ENCODE measurements at places on chromosomes 1 and 21. TPM values are rescaled to one million over a fixed set of nuclear protein-coding genes. Genes with fewer than 3 reads are reported as not detected.
A peak's percentile ranks its signal among the peaks of the same experiment; 100 is the strongest.

GRCh38 chr1:58717979-58718378 is 18.1 kb upstream of the MYSM1 start:
- no peaks in the 10 kb centered on the region for H3K27me3 ChIP-seq
- peaks cover 24% of the 10 kb centered on the region for H3K4me1 ChIP-seq
- peak overlapping the region; percentile 62 for H3K27ac ChIP-seq
- no peaks in the 10 kb centered on the region for H3K36me3 ChIP-seq

The ASPM gene
- 1.6 TPM for total RNA-seq

DNA sequence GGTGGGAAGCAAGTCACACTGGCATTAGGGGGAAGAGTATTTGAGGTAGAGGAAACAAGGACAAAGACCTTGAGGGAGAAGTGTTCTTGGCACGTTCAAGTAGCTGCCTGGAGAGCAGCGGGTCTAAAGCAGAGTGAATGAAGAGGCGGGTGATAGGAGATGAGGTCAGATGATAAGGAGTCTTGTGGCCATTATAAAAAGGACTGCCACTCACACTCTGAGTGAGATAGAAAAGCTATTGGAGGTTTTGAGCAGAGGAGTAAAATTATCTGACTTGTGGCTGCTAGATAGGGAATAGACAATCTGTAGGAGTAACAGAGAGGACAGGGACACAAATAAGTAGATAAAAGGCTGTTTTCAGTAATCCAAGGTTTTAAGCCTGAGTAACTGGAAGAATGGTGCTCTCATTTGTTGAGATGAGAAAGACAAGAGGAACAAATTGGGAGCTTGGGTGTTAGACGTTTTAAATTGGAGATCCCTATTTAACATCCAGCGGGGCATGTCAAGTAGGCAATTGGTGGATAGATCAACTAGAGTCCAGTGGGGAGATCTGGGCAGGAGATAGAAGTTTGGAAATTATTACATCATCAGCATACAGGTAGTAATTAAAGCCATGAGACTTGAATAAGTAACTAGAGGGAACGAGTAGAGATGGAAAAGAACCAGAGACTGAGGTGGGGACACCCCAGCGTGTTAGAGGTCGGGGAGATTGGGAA is 43.7 kb downstream of the HENMT1 start:
- DNase-seq, result no peak
- H3K27ac ChIP-seq, result no peak overlapping the region
- H3K36me3 ChIP-seq, result peaks cover 8% of the 10 kb centered on the region
- no peaks in the 10 kb centered on the region for H3K27me3 ChIP-seq
- H3K4me1 ChIP-seq, result no peaks in the 10 kb centered on the region
- no peak overlapping the region for H3K4me3 ChIP-seq

GRCh38 chr1:107352850-107353249 is 212.0 kb downstream of the NTNG1 start:
- H3K27me3 ChIP-seq, result no peaks in the 10 kb centered on the region
- no peak overlapping the region for H3K4me3 ChIP-seq
- H3K4me1 ChIP-seq, result no peaks in the 10 kb centered on the region
- no peak overlapping the region for H3K27ac ChIP-seq
- H3K36me3 ChIP-seq, result no peaks in the 10 kb centered on the region

- no peaks in the 10 kb centered on the region for H3K4me1 ChIP-seq
- H3K4me3 ChIP-seq, result no peak overlapping the region
- H3K36me3 ChIP-seq, result no peaks in the 10 kb centered on the region
- no peak overlapping the region for H3K27ac ChIP-seq
These were observed 21.0 kb downstream of the KCNAB2 start for GRCh38 chr1:6066680-6067079.

The ORC1 gene
- 0.68 TPM for total RNA-seq

- no peak for DNase-seq
- no peaks in the 10 kb centered on the region for H3K36me3 ChIP-seq
- no peaks in the 10 kb centered on the region for H3K27me3 ChIP-seq
These were observed 102.8 kb downstream of the KCTD3 start for GRCh38 chr1:215669806-215670491.

DNA sequence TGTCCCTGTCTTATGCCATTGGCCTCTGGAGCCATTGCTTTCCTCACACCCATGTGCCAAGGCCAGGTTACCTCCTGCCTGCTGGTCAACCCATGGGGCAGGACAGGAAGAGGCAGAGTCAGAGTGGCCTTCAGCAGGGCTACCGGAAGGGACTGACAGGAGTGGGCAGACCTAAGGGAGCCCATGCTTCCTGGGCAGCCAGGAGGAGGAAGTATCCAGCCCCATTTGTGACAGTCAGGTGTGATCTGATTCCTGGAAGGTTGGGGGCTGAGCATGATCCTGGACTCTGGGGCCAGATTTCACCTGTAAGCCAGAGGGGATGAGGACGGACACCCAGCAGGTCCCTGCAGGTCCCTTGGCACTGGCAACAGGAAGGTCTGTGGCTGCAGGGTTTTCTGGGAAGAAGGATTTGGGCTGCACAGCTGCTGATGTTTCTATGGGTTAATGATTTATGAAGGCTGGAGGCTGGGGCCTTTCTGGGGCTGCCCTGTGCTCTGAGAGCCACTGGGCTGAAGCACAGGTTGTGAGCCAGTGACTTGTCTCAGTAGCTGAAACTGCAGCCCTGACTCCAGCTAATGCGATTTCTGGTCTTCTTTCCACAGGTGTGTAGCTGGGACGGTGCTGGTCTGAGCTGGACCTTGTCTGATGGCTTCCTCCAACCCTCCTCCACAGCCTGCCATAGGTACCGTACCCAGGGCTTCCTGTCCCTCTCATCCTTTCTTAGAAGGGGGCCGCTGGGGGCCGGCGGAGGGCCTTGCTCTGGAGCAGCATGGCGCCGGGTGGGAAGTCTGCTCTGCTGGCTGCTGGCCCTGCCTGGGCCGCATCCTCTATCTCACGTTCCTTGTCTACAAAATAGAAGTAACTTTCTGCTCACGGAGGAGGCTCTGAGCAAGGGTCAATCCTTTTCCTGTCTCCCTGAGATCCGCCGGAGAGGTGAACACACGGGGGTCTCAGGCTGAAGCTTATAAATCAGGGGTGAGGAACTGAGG is 40.7 kb downstream of the ARHGEF10L start:
- DNase-seq, result no peak
- H3K4me1 ChIP-seq, result peaks cover 2% of the 10 kb centered on the region
- no peak overlapping the region for H3K27ac ChIP-seq
- no peaks in the 10 kb centered on the region for H3K27me3 ChIP-seq
- H3K36me3 ChIP-seq, result no peaks in the 10 kb centered on the region
- no peak overlapping the region for H3K4me3 ChIP-seq

GRCh38 chr1:62462370-62462769 is 25.5 kb downstream of the USP1 start:
- H3K4me3 ChIP-seq, result no peak overlapping the region
- no peak overlapping the region for H3K27ac ChIP-seq
- no peaks in the 10 kb centered on the region for H3K27me3 ChIP-seq
- DNase-seq, result no peak
- H3K36me3 ChIP-seq, result peaks cover 16% of the 10 kb centered on the region

The SPRR2A gene
- total RNA-seq, result not detected

DNA sequence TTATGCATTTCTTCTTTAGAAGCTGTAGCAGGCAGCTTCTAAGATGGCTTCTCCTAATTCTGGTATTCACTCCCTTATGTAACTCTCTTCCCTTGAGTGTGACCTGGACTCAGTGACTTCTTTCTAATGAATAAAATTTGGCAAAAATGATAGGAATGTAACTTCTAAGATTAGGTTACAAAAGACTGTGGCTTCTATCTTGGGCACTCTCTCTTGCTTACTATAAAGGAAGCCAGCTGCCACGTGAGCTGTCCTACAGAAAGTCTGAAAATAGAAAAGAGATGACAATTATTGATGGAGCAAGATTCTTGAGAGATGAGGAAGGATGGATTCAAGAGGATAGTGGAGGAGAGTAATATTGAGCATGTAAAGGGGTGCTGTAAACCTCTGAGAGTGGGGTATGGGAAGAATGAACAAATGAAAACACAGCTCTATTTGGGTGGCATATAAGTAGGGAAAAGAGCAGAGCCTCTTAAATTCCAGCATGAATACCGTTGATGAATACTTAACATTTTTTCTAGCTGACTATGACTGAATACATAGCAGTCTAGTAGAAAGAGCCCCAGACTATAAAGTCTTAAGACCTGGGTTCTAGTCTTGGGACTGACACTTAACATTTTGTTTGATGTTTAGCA is 5.5 kb downstream of the TSEN15 start:
- peaks cover 19% of the 10 kb centered on the region for H3K36me3 ChIP-seq
- peaks cover 18% of the 10 kb centered on the region for H3K4me1 ChIP-seq
- H3K27me3 ChIP-seq, result no peaks in the 10 kb centered on the region
- no peak for DNase-seq

DNA sequence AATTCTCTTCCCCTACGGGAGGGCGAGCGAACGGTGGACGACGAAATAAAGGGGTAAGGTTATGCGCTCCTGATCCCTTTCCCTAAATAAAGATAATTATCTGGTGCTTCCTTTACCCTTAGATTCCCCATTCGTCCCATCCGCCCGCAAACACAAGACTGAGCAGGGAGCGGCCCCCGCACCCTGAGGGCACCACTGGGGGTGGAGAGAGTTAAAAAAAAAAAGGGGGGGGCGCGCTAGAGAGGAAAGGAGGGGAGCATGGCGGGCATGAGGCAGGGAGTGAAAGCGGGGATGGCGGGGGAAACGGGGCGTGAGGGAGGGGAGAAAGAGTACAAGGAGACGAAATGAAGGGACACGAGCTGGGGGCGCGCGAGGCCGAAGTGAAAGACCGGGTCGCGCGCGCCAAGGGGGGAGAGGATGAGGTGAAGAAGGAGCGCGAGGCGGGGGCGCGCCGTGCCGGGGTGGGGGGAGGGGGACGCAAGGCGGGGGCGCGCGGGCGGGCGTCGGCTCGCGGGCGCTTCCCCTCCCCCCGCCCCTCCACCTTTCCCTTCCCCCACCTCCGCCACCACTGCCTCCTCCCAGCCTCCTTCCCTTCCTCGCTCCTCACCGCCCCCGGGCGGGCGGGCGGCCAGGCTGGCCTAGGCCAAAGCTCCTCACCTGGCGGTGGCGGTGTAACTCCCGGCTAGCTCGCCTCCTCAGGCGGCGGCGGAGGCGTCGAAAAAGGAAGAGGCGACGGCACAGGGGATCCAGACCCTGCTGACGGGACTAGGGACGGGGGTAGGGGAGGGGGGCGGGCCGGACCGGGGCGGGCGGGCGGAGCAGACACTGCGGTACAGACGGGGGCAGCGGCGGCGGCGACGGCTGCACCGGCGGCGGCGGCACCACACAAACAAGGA is 448 bp downstream of the GATAD2B start:
- peak; percentile 68 for DNase-seq
- peaks cover 46% of the 10 kb centered on the region for H3K4me1 ChIP-seq
- peaks cover 11% of the 10 kb centered on the region for H3K36me3 ChIP-seq
- peak overlapping the region; percentile 83 for H3K27ac ChIP-seq
- no peaks in the 10 kb centered on the region for H3K27me3 ChIP-seq

GRCh38 chr1:99465176-99465900 is 180.6 kb upstream of the PALMD start:
- no peak overlapping the region for H3K27ac ChIP-seq
- DNase-seq, result no peak
- H3K36me3 ChIP-seq, result no peaks in the 10 kb centered on the region
- H3K27me3 ChIP-seq, result no peaks in the 10 kb centered on the region

The BNIPL gene
- 8.2 TPM for total RNA-seq

- H3K4me1 ChIP-seq, result peaks cover 20% of the 10 kb centered on the region
- no peak overlapping the region for H3K27ac ChIP-seq
- peaks cover 7% of the 10 kb centered on the region for H3K27me3 ChIP-seq
- no peak for DNase-seq
- no peak overlapping the region for H3K4me3 ChIP-seq
These were observed 48.0 kb downstream of the EDN2 start for GRCh38 chr1:41436281-41437010.

The PRRX1 gene
- total RNA-seq, result 30.1 TPM

DNA sequence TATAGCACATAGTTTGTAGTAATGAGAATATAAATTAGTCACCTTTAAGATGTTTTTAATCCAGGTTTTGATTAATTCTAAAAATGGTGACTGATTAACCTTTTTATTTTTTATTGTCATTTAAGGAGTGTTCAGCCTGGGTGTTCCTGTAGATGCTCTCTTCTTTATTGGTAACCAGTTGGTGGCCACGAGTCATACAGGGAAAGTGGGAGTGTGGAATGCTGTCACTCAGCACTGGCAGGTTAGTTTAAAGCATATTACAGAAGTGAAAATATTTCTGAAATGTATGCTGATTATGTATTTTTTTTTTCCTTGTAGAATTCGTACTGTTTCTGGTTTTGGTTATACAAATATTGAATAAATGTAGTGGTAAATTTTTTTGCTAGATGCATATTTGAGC is 28.1 kb downstream of the KCTD3 start:
- peaks cover 35% of the 10 kb centered on the region for H3K36me3 ChIP-seq
- no peak for DNase-seq
- H3K4me3 ChIP-seq, result no peak overlapping the region
- H3K4me1 ChIP-seq, result peaks cover 15% of the 10 kb centered on the region
- H3K27ac ChIP-seq, result no peak overlapping the region
- no peaks in the 10 kb centered on the region for H3K27me3 ChIP-seq

- no peaks in the 10 kb centered on the region for H3K36me3 ChIP-seq
- no peak overlapping the region for H3K27ac ChIP-seq
- H3K27me3 ChIP-seq, result no peaks in the 10 kb centered on the region
- peaks cover 19% of the 10 kb centered on the region for H3K4me1 ChIP-seq
- no peak overlapping the region for H3K4me3 ChIP-seq
These were observed 7.1 kb downstream of the MEX3A start for GRCh38 chr1:156075162-156075561.
